B cell (primary cell): ENCODE measurements at places on chromosomes 5 and 9. TPM values are rescaled to one million over a fixed set of nuclear protein-coding genes. Genes with fewer than 3 reads are reported as not detected.

TAF11L5 gene
- polyA plus RNA-seq = not detected in 2 replicates

ZCCHC9 gene
- polyA plus RNA-seq = 8.8 and 10.2 TPM in 2 replicates

LURAP1L gene
- polyA plus RNA-seq = not detected in 2 replicates

FBXL7 gene
- not detected in 2 replicates for polyA plus RNA-seq
